ENCODE measurements at places on chromosomes 5 and 9.

DNA sequence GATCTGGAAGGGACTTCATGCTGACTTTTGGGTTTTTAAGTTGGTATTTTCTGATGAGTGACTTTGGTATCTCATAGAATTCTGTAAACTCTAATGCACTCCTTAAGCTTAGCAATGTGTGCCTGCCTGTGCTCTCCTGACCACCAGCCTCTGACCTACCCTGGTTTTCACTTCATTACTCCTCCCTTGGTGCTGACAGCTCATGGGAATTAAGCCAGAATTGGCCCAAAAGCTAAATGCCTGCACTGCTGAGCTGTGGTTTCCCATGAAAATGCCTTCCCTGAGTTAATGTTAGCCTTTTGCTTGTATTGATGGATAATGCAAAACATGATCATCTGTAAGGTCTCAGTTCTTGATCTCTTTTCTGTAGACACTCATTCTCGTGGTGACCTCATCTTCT, 308.0 kb downstream of the DOCK8 start:
- DNase-seq, result no peak

GRCh38 chr9:94823710-94824109, 97.2 kb downstream of the AOPEP start:
- no peak for DNase-seq

- no peak for DNase-seq
These were observed 474.2 kb downstream of the PRELID2 start for GRCh38 chr5:145360936-145361335.

DNA sequence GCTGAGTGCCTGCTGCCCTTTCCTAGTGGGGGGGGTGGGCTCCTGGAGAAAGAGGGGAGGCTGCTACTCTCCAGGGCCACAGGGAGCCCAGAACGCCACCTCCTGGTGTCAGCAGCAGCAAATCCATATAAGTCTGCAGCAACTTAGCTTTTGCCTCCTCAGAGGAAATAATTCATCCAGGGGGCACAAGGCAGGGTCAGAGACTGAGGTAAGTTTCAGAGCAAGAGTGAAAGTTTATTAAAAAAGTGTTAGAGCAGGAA, 4.0 kb upstream of the CLPTM1L start:
- DNase-seq, result no peak

- no peak for DNase-seq
These were observed 88.1 kb upstream of the ADAMTSL1 start for GRCh38 chr9:18385696-18386490.

DNA sequence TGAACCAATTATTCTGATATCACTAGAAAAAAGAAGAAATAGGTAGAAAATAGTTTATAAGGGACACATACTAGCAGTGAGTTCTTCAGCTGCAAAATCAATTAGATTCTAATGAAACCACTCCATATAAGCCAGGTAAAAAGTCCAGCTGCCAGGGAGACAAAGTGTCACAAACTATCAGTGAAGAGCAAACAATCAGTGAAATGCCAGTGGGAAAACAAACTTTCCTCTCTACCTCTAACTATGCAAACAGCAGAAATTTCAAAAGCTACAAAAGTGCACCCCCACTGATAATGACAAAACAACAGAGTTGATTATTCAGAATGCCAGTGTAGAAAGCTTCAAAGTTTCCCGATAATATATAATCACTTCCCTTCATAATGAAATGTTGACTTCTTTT, 637.2 kb upstream of the ITGA1 start:
- DNase-seq, result no peak

DNA sequence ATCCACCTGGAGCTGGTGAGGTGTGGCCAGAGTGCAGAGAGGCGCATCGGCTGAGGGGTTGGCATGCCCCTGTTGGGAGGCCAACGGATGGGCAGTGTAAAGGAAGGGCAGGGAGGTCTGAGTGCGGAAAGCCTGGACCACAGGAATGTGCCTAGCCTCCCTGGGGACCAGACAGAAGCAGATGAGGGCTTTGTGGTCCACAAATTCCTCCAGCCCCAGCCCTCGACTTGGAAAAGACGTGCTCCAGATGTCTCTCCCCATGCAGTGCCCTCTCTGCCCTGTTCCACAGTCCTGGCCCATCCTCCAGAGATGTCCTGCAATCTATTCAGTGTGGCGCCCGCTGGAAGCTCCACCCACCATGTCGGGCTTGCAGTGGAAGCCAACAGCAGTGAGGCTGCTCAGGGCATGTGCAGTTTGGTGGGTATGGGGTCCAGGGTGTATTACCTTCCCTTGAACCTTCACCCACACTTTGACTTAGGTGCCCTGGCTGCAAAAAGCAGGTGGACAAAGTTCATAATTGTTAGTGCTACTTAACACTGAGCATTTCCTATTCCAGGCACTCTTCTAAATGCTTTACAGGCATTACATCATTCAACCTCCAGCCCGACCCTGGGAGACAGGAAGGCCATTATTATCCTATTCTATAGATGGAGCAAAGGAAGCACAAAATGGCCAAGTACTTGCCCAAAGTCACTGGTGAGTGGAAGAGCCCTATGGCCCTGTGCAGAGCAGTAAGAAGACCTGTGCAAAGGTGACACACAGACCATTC, 120.2 kb upstream of the SLC25A48 start:
- DNase-seq, result no peak

DNA sequence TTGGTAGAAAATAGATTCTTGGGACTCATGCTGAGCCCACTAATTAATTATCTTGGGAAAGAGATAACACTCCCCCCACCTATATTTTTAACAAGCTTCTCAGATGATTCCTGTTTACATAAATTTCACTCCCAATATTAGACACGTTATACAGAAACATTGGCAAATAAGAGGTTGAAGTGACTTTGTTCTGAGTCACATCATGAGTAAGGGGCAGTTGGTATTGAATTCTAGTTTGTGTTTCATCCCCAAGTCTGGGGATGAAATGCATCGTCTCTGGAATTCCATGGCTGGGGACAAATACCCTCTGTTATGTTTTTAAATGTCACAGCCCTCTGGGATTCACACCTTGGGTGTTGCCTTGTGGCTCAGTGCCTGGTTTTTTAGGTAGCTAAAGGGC, 41.0 kb downstream of the BASP1 start:
- no peak for DNase-seq

DNA sequence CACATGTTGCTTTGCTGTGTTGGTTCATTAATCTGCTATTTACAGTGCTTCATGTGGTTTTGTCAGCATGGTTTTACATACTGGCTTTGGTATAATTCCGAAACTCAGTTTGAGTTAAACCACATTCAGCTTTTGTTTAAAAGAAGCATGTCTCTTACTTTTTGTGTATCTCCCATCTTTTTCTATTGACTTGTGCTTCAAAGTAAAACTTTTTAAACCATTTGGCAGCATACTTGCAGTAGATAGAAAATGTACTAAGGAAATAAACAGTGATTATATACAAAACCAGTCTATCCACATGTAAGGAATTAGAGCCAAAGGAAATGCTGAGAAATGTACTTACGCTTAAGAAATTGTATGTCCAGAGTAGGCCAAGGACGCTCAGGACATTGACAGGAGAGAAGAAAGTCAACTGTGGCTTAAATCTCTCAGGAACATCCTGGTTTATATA, 286.9 kb downstream of the ARHGEF28 start:
- no peak for DNase-seq

- DNase-seq, result peak; percentile 83
These were observed 5.1 kb downstream of the MGAT4B start for GRCh38 chr5:179801304-179802206.

- no peak for DNase-seq
These were observed 804 bp downstream of the ARSI start for GRCh38 chr5:150301901-150302300.

- no peak for DNase-seq
These were observed 56.8 kb downstream of the MINAR2 start for GRCh38 chr5:129804705-129805104.

GRCh38 chr5:14164164-14165163, 21.3 kb downstream of the TRIO start:
- no peak for DNase-seq

GRCh38 chr5:37249815-37250164, 614 bp upstream of the CPLANE1 start:
- DNase-seq, result no peak

DNA sequence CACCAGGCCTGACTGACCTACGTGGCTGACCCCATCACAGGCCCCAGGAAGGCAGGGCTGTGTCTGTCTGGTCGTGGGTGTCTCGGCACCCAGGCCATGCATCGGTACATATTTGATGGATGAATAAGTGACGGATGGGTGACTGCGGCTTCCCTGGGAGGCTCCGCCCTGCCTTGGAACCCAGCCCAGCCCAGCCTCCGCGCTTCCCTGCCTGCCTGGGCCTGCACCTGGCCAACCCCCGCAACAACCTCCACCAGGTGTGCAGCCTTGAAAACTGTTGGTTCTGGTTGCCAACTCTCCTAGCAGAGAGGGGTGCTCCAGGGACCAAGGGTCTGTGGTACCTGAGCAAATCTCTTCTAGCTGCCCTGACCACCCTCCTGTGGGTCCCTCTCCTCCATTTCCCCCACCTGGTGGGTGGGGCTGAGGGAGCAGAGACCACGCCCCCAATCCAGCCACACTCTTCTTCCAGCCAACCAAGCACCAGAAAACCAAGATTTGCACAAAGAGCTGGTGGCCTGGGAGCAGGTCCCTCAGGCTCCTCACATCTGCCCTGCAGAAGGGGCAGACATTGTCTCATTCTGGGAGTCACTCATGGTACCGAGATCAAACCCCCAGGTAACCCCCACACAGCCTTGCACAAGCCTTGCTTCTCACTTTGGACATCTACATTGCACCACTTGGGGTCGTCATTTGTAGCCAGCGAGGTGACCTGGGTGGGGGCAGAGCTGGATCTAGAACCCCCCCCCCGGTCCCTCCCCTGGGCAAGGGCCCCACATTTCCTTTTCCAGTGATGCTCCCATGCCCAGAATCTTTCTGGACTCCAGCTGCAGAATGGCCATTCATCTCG, 100.6 kb upstream of the IER5L start:
- DNase-seq, result no peak

DNA sequence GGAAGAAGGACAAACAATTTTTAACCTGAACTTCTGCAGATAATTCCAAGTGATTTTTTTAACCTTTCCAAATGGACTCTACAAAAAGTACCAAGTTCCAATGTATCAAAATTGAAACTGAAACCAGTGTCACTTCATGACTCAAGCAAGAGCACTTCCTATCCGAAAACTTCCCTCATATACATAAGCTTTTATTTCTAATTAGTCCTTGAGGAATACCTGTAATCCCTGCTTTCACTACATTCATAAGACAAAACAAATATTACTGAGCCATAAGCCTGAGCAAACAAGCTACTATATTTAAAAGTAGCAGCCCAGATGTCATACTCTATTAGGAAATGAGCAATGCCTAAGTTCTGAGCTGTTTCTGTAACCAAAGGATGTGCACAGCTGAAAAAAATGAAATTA, 224.4 kb downstream of the EBF1 start:
- peak; percentile 6 for DNase-seq

DNA sequence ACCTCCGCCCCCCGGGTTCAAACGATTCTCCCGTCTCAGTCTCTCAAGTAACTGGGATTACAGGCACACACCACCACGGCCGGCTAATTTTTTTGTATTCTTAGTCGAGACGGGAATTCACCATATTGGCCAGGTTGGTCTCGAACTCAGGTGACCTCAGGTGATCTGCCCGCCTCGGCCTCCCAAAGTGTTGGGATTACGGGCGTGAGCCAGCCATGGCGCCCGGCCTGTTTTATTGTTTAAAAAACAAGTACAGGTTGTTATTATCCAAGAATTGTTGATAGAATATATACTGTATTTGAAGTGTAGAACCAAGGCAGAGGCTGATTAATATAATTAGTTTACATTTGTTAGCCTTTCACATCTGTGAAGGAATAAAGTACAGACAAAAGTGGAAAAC, 8.9 kb downstream of the PARP8 start:
- no peak for DNase-seq

GRCh38 chr9:112642126-112642525, 75.8 kb downstream of the INIP start:
- DNase-seq, result no peak

GRCh38 chr5:34624691-34625090, 31.4 kb upstream of the RAI14 start:
- no peak for DNase-seq

GRCh38 chr9:137694962-137695875, 76.4 kb downstream of the EHMT1 start:
- DNase-seq, result no peak

- DNase-seq, result no peak
These were observed 67.6 kb upstream of the NR5A1 start for GRCh38 chr9:124574534-124575375.

GRCh38 chr5:6652025-6652424, 18.8 kb downstream of the SRD5A1 start:
- DNase-seq, result no peak

GRCh38 chr9:96158909-96159575, 142.9 kb downstream of the HSD17B3 start:
- DNase-seq, result no peak

- DNase-seq, result no peak
These were observed 84.4 kb upstream of the HSPA9 start for GRCh38 chr5:138659561-138659960.

GRCh38 chr5:83368835-83369234, 102.7 kb upstream of the VCAN start:
- DNase-seq, result no peak

GRCh38 chr9:6681957-6682501, 36.5 kb upstream of the GLDC start:
- DNase-seq, result no peak

DNA sequence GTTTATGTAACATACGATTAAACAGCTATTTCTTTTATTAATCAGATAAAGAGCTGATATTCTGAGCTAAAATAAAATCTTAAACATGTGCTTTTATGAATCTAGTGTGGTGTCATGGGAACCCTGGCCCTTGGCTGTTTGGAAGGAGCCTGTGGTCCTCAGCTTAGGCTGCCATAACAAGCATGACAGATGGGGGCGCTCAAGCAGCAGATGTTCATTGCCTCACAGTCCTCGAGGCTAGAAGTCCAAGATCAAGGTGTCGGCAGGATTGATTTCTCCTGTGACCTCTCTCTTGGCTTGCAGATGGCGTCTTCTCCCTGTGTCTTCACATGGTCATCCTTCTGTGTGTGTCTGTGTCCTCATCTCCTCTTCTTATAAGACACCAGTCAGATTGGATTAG, 448.2 kb downstream of the GADD45G start:
- no peak for DNase-seq

DNA sequence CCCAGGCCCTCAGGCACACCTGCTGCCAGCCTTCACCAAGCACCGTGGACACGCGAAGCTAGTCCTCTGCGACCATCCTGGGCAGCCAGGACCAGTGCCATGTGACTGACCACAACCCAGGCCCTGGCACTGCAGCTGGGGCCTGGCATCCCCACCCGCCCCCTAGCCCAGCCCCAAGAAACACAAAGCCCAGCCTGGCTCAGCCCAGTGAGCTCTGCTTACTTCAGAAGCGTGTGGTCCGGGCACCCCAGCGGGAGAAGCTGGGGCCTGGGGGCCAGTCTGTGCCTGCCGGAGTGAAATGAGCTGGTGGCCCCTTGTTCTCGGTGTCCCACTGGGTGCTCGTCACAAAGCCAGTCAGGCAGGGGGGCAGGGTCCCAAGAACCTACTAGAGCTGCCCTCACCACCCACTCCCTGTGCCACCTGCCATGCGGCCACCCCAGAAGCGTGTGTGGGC, 87.9 kb downstream of the KCNT1 start:
- DNase-seq, result no peak
